T1000 (cell line): ENCODE measurements at places on chromosomes 4 and X.

DNA sequence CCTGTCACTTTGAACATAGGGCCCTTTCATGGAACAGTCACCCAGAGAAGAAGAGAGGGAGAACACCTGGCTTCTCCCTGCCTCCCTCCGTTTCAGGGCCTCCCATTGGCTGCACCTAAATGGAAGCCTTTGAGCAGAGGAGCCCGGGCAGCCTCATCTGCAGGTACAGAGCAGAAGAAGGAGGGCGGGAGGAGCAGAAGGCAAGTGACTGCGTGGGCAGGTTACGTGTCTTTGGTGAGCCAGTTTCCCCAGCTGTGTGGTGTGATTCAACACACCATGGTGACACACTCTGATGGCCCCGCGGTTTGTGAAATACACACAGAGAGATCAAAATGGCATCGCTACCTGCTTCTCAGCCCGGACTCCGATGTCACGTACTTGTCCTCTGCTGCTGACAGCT lies 431 bp downstream of the C4orf50 start:
- no peak for DNase-seq

- no peak for DNase-seq
Measured at GRCh38 chrX:23389196-23389792, 54.6 kb downstream of the PTCHD1 start.

- no peak for DNase-seq
Measured at GRCh38 chr4:137572647-137573046, 40.4 kb upstream of the PCDH18 start.

GRCh38 chr4:39047681-39048080 lies 14.4 kb upstream of the KLHL5 start:
- no peak for DNase-seq

GRCh38 chrX:1614927-1615326 lies at the start of gene ASMT:
ASMT (plus strand) TSS chrX:1615059; CDS start chrX:1615200, 141 bp downstream.
- DNase-seq, result no peak

- no peak for DNase-seq
Measured at GRCh38 chr4:82744284-82744968, 54.2 kb downstream of the SCD5 start.

- no peak for DNase-seq
Measured at GRCh38 chr4:22356987-22357596, 158.8 kb downstream of the ADGRA3 start.

DNA sequence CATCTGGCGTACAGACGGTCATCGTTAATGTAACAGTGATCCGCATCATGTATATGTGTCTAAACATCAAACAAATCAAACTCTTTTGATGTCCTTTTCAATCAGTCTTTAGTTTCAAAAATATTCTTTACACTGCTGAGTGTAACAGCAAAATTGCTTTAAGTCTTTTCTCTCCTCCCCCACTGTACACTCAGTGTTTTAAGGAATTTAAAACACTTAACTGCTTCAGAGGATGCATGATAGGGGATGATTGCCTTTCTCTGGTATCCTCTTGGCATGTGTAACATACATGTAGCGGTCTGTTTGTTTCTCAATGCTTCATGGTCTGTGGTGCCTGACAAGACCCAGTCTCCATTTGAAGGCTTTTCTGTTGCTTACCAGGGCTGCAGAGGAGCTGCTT lies 41.6 kb downstream of the LIMCH1 start:
- DNase-seq, result no peak

- DNase-seq, result no peak
Measured at GRCh38 chr4:181956512-181956911, 286.7 kb upstream of the TENM3 start.

GRCh38 chrX:102345916-102346315 lies 93.9 kb downstream of the NXF2B start:
- no peak for DNase-seq

- no peak for DNase-seq
Measured at GRCh38 chrX:50853399-50853798, 39.4 kb upstream of the SHROOM4 start.

DNA sequence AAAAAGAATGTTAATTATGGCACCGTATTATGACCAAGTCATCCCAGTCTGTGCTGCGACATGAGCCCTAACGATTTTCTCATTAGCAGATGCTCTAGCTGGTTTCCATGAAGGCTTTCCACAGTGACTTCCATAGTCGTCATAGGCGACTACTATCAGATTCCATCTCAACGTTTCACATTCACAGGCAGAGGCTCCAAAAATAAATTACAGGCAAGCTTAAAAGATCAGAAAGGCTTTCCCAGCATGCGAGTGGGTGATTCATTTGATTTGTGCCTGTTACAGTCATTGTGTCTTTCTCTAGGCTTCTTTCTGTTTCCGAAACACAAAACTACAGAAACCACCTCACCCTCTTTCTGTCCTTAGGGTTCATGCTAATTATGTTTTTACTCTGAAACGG lies 43.2 kb downstream of the PALLD start:
- DNase-seq, result no peak

DNA sequence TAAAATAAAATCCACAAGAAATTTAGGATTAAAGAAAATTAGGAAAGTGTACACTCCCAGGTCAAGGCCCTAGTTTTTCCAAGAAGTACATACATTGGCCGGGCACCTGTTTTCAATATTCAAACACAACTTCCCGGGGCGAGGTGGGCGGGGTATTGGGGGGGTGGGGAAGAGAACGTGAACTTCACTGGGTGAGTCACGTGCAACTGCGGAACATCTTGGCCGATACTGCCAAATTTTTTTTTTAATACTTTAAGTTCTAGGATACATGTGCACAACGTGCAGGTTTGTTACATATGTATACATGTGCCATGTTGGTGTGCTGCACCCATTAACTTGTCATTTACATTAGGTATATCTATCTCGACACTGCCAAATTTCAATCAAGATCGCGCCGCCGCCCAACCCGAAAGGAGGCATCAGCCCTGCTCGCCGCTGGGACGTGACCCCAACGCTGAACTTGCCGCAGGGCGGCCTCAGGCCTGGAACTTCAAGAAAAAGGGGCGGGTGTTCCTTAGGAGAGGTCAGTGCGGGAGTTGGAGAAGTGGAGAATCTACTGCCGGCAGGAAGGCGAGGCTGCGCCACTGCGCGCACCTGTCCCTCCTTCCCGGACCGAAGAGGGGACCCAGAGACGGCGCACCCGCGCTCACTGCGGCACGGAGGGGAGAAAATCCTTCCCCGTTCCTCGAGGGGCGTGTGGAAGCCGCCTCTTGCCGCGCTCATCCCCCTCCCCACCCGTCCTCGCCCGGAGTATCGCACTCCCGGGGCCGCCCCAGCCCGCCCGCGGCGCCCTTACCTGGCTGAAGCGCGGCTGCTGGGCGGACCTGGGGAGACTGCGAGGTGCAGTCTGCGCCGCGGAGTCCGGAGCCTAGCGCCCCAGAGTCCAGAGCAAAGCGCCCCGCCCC lies at the start of gene TEC:
Gene TEC (minus strand): TSS at position 883 of the 905 bp plus-strand sequence. CDS start 41,224 bp downstream, outside the sequence.
- DNase-seq, result peak; percentile 71

- DNase-seq, result no peak
Measured at GRCh38 chrX:120617996-120618630, 11.7 kb downstream of the C1GALT1C1 start.

GRCh38 chrX:113828470-113828869 lies 755.4 kb upstream of the HTR2C start:
- no peak for DNase-seq

DNA sequence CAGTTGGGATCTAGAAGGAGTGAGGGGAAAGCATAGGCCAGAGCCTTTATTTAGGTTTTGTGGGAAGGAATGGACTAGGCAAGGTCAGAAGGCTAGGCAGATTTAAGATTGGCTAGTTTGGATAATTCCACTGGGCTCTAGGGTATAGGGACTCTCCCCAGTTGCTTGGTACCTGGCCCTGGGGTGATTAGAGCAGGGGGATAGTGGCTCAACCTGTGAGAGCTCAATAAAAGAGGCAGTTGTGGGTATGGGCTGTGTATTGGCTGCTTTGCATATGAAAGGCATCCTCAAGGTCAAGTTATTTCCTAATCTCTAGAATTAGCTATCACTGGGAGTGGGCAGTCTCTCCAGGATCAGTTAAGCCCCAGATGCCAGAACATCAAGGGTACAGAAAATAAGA lies 61.3 kb downstream of the ZNF81 start:
- no peak for DNase-seq

GRCh38 chrX:123835661-123836371 lies 24.0 kb upstream of the XIAP start:
- peak; percentile 3 for DNase-seq

- no peak for DNase-seq
Measured at GRCh38 chr4:21664355-21664754, 284.2 kb downstream of the KCNIP4 start.

DNA sequence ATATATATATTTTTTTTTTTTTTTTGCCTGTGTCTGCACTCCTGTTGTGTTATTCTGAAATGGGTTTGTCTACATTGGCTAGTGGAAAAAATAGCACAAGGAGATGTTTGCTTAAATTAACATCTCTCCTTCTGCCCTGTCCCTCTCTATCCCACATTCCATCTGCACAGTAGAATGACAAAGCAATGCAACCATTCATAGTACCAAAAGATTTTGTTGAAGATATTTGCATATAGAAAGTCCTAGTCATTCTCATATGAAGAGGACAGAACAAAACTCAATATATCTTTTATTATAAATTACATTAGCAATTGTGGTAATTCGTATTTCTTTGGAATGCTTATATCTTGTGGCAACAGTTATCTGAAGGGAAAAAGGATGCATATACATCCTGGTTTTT lies 88.3 kb upstream of the AGA start:
- no peak for DNase-seq

DNA sequence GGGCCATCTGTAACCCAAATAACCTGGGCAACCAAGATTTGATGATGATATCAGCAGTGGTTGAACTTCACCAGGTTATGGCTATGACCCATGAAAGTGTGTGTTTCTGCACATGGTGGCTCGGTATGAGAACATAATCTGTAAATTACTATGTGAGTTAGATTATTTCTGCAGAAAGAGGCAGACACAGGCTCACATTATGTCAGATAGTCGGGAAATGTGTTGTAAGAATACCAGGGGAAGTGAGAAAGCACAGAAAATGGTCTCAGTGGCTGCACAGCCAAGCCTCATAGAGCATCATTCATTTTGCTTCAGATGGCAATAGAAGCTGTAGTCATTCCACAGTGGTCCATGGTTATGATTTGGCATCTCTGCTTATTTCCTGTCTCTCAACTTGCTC lies 63.0 kb upstream of the RBPJ start:
- DNase-seq, result no peak

- DNase-seq, result peak; percentile 46
Measured at GRCh38 chr4:48780865-48781214, 761 bp upstream of the FRYL start.

DNA sequence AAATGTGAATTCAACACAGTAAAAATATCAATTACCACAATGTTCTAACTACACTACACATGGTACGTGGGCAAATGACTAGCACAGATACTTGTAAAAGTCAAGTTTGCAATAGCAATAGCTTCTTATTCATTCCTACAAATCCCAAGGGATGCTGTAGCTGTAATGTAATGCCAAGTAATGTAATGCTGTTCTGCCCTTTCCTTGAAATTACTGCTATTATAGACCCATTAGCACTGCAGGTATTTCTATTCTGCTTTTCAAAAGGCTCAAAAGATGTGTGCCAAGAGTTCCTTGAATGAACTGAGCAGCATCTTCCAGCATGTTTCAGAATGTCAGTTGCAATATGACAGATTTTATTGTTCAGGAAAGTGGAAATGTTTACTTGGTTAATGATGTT lies 129.9 kb upstream of the BANK1 start:
- DNase-seq, result no peak

GRCh38 chrX:9586992-9587392 lies 122.1 kb downstream of the TBL1X start:
- DNase-seq, result no peak

GRCh38 chr4:52843958-52844357 lies 18.2 kb upstream of the RASL11B start:
- DNase-seq, result no peak

GRCh38 chr4:2363951-2364653 lies 54.3 kb downstream of the ZFYVE28 start:
- DNase-seq, result no peak

DNA sequence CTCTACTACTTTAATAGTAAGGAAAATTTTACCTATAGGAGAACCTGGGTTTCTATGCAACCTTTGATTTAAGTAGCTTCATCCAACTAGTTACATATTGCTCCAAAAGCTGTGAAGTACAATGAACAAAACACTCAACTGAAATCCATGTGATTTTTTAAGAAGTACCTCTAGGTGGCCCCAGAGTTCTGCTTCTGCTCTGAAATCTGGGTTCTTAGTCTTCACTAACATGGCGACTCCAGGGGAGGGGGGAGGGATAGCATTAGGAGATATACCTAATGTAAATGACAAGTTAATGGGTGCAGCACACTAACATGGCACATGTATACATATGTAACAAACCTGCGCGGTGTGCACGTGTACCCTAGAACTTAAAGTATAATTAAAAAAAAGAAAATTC lies 73.4 kb upstream of the MAGEB2 start:
- no peak for DNase-seq

- no peak for DNase-seq
Measured at GRCh38 chr4:22063613-22064012, 115.0 kb upstream of the KCNIP4 start.

GRCh38 chr4:88285235-88285653 lies 883 bp upstream of the PPM1K start:
- DNase-seq, result no peak

GRCh38 chr4:164977243-164978164 lies at the start of gene TRIM61:
TRIM61 (minus strand) TSS chr4:164977657; CDS start chr4:164970002, 7,655 bp downstream.
- DNase-seq, result no peak

DNA sequence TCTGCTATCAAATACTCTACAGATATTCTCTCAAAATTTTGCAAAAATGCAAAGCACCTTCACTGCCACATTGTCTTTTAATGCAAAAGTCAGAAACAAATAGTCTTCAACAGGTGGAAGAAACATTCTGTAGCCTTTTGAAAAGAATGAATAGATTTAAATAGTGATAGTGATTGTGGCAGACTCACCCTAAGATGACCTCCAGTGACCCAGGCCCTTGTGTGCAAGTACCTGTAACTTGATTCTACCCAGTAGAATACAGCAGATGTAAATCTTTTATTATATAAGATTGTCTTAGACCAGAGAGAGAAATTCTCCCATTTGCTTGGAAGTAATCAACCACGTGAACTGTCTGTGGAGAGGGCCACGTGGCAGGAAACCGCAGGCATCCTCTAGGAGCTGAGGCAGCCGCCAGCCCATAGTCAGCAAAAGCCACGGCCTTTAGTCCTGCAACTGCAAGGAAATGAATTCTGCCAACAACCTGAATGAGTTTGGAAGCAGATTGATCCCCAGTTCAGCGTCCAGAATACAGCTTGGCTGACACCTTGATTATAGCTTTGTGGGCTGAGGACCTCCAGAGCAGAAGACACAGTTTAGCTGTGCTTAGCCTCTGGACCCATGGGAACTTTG lies 272.5 kb downstream of the ARHGAP10 start:
- no peak for DNase-seq

- DNase-seq, result no peak
Measured at GRCh38 chrX:6257025-6257424, 28.4 kb upstream of the NLGN4X start.

GRCh38 chr4:139559687-139560086 lies 3.7 kb upstream of the SETD7 start:
- no peak for DNase-seq

DNA sequence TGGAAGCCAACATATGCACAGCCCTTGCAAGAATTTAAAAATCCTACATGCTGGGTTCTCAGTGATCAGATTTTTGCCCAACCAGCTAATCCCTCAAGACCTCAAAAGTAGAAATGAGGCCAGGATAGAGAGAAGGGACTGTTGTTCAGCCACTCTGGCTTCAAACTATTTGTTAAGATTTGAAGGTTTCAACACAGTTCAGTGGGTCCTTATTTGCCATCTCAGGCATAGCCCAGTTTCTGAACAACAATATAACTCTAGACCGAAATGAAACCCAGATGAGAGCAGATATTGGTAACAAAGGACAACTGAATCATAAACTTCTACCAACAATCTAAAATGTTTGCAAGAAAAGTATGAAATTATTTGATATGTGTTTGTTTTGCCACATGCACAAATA lies 237.3 kb downstream of the NR3C2 start:
- no peak for DNase-seq
